Glutamatergic neuron (in vitro differentiated cells): ENCODE measurements at places on chromosomes 1 and 21.

DNA sequence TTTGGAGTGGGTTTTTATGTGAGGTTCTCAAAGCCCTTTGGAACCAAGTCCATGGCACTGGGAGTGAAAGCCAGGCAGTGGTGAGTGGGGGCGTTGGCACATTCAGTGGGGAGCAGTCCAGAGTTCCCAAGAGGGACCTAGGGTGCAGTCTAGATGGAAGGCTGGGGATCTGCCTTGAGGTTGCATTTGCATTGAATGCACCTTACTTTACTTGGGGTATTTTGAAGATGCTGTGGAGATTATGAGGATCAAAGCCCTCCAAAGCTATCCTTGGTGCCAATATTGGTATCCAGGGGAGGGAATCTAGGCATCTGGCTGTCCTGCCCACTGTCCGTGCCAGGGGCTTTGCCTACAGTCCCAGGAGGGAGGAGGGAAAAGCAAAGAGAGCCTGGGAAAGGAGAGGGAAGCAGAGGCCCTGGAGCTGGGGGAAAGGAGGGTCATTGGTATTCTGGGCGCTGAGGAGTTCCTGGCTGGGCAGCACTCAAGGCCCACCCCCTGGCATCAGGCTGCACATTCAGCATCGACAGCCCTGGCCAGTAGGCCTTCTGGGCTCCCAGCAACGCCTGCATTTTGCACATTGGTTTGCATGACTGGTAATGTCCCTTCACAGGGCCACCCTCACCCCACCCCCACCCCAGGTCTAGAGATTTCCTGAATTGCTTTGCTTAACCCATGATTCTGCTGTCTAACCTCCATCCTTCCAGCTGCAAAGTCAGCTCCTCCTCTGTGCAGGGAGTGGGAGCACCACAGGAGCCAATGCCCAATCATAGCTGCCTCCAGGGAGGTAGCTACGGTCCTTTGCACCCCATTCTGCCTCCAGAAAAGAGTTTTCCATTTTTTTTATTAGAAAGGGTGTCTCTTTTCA lies 843 bp upstream of the BCAN start:
- H3K4me3 ChIP-seq: peak overlapping the region; percentile 85
- H3K27me3 ChIP-seq: peaks cover 14% of the 10 kb centered on the region
- peaks cover 39% of the 10 kb centered on the region for H3K4me1 ChIP-seq
- H3K36me3 ChIP-seq: peaks cover 5% of the 10 kb centered on the region

- H3K27me3 ChIP-seq: peaks cover 11% of the 10 kb centered on the region
- no peak overlapping the region for H3K4me3 ChIP-seq
- peaks cover 15% of the 10 kb centered on the region for H3K36me3 ChIP-seq
- peak overlapping the region; percentile 89 for H3K27ac ChIP-seq
- no peak for DNase-seq
Measured at GRCh38 chr1:1567891-1568291, 6.8 kb downstream of the SSU72 start.

GRCh38 chr1:185351734-185352466 lies 34.9 kb upstream of the IVNS1ABP start:
- no peaks in the 10 kb centered on the region for H3K27me3 ChIP-seq
- DNase-seq: no peak
- H3K27ac ChIP-seq: no peak overlapping the region

- H3K27ac ChIP-seq: no peak overlapping the region
- H3K36me3 ChIP-seq: no peaks in the 10 kb centered on the region
- H3K27me3 ChIP-seq: no peaks in the 10 kb centered on the region
Measured at GRCh38 chr1:111585447-111586086, 34.0 kb upstream of the RAP1A start.

DNA sequence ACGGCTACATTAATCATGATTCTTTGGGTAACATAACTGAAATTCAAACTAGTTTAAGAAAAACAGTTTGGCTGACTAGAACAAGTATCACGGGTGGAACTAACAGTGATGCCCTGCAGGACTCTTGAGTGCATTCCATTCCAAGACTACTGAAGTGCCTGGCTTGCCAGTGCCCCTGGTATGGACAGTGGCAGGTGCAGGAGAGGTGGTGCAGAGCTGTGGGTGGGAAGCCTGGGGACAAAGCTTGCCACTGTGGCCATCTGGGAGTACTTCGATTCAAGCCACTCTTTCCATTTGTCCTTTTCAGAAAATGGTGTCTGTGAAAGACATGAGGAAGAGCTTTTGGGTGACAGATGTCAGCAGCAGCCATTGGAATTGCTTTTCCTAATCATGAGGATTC lies 166.5 kb downstream of the RRAGC start:
- DNase-seq: no peak
- H3K27me3 ChIP-seq: no peaks in the 10 kb centered on the region
- peak overlapping the region; percentile 80 for H3K27ac ChIP-seq
- H3K36me3 ChIP-seq: peaks cover 6% of the 10 kb centered on the region

DNA sequence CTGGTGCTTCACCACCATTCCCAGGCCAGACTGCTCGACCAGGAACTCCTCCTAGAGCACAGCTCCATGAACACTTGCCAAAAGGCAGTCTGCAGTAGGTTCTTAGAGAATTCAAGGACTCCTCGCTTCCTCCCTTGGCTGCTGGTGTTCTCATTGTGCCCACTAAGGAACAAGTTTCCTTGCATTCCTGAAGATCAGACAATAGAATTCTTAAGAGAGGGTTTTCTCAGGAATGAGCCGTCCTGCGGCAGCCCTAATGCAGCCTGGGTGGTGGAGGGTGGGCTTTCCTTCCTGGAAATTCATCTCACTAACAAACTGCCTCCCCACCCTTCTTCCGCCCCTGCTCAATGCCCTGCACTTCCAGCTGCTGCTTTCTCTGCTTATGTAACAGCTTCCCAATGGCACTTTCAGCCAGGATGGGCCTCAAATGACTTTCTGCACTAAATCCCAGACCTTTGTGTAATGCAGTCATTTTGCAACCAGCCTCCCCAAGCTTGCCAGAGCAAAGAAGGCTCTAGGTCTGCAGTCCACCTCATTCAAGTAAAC lies 287.9 kb downstream of the PLPP3 start:
- H3K4me1 ChIP-seq: no peaks in the 10 kb centered on the region
- H3K27ac ChIP-seq: no peak overlapping the region
- H3K27me3 ChIP-seq: peaks cover 4% of the 10 kb centered on the region
- H3K4me3 ChIP-seq: no peak overlapping the region
- no peak for DNase-seq
- peaks cover 7% of the 10 kb centered on the region for H3K36me3 ChIP-seq

GRCh38 chr1:238254935-238255334 lies 364.2 kb upstream of the ZP4 start:
- no peak for DNase-seq
- H3K4me1 ChIP-seq: peaks cover 24% of the 10 kb centered on the region
- peaks cover 3% of the 10 kb centered on the region for H3K27me3 ChIP-seq
- H3K27ac ChIP-seq: no peak overlapping the region
- H3K36me3 ChIP-seq: peaks cover under 1% of the 10 kb centered on the region

GRCh38 chr1:180156201-180156600 lies 1.5 kb downstream of the QSOX1 start:
- H3K27me3 ChIP-seq: peaks cover 11% of the 10 kb centered on the region
- H3K27ac ChIP-seq: no peak overlapping the region
- peak overlapping the region; percentile 68 for H3K4me3 ChIP-seq
- peaks cover 12% of the 10 kb centered on the region for H3K4me1 ChIP-seq
- no peak for DNase-seq
